ENCODE measurements at places on chromosomes 2 and 18. TPM values are rescaled to one million over a fixed set of nuclear protein-coding genes. Genes with fewer than 3 reads are reported as not detected.

GRCh38 chr2:144350151-144350802 is 169.6 kb downstream of the ZEB2 start:
- no peak for DNase-seq

DNA sequence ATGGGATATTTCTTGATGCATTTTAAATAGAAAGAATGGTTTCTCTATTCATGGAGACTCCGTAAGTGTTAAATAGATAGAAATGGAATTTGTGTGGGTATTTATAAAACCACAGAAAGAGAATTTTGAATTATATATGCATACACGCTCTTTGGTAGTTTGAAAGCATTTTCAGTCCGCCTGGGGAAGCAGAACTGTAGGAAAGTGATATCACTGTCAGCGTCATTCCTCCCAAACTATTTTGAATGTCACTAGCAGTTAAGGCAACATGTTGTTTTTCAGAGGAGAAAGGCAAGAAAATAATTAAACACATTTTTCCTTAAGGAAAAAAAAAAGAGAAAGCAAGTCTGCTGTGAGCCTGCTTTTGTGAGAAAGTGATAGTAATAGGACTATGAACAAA is 8.7 kb upstream of the ERMN start:
- DNase-seq: no peak

GRCh38 chr18:22827216-22827615 is 105.9 kb upstream of the RBBP8 start:
- no peak for DNase-seq

The TEX44 gene
- not detected for total RNA-seq

DNA sequence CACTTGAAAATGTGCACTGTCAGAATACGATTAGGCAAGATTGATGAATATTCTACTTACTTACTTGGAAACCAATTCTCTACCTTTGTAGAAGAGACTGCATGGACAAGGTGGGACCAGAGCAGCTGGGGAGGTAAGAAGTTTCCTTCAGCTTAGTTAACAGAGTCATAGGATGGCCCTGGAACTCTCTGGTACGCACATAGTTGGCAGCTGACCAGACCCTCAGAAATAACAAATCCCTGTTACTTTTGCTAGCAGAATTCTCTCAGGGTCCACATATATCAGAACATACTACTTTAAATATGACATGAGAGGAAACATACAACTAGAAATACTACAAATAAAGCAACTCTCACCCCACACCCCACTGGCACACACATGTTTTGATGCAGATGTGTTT is 24.8 kb upstream of the STAT1 start:
- no peak for DNase-seq

DNA sequence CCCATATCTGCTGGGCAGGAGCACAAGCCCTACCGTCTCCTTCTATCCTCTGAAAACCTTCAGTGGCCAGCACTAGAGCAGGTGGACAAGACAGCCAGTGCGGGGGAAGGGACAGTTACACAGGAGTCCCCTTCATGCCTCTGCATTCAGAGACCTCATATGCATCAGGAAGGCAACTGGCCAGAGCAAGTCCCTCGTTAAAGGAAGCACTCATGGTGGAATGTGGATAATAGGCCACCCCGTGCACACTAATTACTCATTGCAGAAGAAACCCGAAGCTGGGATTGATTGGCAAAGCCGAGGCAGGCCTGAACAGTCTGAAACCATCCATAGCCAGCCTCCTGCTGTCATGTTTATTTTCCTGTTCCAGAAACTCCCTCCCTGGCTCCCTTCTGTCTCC is 11.2 kb downstream of the KIAA2012 start:
- DNase-seq: peak; percentile 14

DNA sequence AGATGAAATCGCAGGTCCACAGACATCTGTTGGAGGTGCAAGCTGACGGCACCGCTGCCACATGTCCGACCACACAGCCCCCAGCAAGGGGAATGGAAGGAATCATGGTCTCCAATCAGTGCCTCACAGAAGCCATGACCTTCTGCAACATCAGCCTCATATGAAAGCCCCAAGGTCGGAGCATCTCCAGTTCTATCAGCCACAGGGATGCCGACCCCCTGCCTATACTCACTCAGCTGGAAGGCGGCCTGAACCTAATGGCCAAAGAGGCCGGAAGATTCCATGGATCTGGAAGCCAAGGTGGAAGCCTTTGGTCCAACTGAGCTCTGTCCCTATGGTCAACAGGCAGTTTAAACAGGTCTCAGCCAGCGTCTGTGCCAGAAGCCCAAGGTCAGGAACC is 278.8 kb downstream of the TNS1 start:
- DNase-seq: no peak

- DNase-seq: no peak
These were observed 125.9 kb upstream of the CXCR4 start for GRCh38 chr2:136243638-136244535.

- DNase-seq: no peak
These were observed 316.5 kb downstream of the CCDC178 start for GRCh38 chr18:33123862-33124518.

The ALKAL2 gene
- 2.0 TPM for total RNA-seq

- no peak for DNase-seq
These were observed 1223.5 kb upstream of the CELF4 start for GRCh38 chr18:38789141-38789540.

- peak; percentile 33 for DNase-seq
These were observed 4.4 kb downstream of the CCL20 start for GRCh38 chr2:227817850-227818674.

DNA sequence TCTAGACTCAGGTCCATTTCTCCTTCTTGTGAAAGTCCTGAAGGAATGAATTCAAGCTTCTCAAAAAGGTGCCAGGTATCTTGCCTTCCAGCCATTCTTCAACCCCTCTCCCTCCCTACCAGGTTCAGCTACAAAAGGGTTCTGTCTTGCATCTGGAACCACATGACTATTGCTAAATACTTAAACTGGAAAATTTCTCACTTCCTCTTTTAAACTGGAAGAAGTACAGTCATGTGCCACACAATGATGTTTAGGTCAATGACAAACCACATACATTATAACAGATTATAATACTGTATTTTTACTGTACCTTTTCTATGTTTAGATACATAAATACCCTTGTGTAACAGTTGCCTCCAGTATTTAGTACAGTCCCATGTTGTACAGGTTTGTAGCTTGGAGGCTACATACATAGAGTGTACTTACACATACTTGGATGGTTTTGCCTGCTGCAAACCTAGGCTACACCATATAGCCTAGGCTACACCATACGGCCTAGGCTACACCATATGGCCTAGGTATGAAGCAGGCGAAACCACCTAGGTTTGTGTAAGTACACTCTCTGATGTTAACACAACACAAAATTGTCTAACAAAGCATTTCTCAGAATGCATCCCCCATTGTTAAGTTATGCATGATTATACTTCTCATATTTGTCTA is 142.0 kb upstream of the DNMT3A start:
- no peak for DNase-seq

DNA sequence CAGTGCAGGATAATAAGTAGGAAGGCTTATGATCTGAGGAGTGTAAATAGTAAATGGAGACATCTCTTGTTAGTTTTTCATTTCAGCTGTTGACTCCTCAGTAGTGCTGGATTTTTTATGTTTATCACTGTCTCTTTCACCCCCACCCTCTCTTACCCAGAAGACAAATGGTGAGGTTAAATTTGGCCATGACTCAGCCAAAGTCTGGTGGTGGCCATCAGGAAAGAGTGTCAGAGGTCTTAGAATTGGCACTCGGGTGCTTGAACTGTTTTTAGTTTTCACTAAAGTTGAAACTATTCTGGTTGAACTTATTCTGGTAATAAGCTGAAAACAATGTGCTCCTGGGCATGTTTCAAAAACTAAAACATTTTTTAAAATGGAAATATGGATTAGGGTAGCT is 123.3 kb downstream of the FHOD3 start:
- no peak for DNase-seq

- DNase-seq: no peak
These were observed 609.0 kb downstream of the DCC start for GRCh38 chr18:52948868-52949444.

- DNase-seq: peak; percentile 21
These were observed 1.7 kb downstream of the OBSL1 start for GRCh38 chr2:219569635-219570034.

The BCL11A gene
- total RNA-seq: 68.1 TPM

Data from frontal cortex (tissue), 4 donors.